AG09319 (cell line): ENCODE measurements at places on chromosomes 1 and 21.

- no peak for DNase-seq
Observed at GRCh38 chr1:171460018-171460620, 25.2 kb upstream of the PRRC2C start.

DNA sequence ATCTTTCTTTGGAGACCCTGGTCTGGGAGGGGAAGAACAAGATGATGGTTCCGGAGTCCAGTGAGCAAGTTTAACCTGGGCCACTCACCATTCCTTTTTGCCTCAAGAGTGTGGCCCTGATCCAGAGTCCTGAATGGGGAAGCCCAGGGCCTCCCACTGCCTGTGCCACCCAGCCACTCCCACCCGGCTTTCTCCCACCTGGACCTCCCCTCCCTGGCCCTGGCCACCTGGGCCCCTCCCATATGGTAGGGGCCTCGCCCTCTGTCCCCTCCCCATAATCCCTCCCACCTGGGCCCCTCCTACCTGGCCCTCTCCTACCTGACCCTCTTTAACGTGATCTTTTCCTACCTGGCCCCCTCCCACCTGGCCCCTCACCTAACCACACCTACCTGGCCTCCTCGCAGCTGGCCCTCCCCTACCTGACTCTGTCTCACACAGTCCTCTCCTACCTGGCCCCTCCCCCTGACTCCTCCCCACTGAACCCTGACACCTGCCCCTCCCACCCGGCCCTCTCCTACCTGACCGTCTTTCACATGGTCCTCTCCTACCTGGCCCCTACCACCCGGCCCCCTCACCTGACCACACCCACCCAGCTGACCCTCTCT, 220.7 kb upstream of the VAMP3 start:
- no peak for DNase-seq

- DNase-seq: no peak
Observed at GRCh38 chr1:29237852-29238619, 1.7 kb downstream of the PTPRU start.

- DNase-seq: no peak
Observed at GRCh38 chr1:87295445-87296110, 33.1 kb upstream of the LMO4 start.

DNA sequence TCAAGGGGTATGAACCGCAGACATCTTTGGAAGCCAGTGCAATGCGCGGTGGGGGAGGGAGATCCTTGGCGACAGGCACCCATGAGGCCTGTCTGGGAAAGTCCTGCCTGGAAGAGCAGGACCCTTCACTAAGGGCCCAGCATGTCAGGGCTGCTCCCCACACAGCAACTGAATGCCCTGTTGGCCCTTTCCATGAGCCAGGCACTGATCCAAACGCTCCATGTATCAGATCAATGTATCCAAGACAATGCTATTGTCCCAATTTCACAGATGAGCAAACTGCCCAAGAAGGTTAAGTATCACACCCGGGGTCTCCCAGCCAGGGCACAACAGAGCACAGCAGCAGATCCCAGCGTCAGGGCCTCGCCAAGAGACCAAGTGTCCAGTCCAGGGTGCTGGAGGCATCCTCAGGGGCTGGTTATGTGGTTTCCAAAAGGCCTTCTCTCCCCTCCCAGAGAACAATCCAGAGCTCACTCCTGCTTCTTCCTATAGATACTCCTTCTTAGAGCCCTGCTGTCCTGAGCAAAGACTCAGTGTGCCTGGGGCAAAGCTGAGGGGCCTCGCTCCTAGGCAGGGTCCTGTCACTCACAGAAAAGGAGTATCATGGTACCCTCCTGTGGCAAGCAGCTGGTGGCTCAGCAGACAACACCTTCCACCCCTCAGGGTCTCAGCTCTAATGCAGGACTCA, 328.0 kb downstream of the NPHP4 start:
- DNase-seq: no peak

GRCh38 chr1:7372477-7373120, 398.5 kb upstream of the VAMP3 start:
- DNase-seq: no peak

GRCh38 chr1:66275083-66275482, 258.9 kb upstream of the SGIP1 start:
- DNase-seq: no peak

- DNase-seq: no peak
Observed at GRCh38 chr1:54409156-54410142, 3.3 kb upstream of the SSBP3 start.

DNA sequence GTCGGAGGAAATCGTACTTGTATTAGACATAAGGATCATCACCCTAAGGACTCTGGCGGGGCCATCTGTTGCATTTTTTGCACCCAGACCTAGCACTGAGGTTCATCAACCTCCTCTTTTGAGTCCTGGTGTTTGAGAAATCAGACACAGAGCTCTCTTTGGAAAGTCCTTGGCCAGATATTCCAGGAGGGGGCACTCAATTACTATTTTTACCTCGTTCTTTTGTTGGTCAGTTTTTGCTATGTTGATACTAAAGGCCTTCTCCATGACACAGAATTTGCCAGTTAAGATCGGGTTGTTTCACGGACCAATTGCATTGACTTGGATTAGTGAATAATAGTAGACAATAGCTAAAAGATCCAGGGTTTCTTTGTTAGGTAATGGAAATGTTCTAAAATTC, 711.2 kb downstream of the KCNT2 start:
- no peak for DNase-seq

DNA sequence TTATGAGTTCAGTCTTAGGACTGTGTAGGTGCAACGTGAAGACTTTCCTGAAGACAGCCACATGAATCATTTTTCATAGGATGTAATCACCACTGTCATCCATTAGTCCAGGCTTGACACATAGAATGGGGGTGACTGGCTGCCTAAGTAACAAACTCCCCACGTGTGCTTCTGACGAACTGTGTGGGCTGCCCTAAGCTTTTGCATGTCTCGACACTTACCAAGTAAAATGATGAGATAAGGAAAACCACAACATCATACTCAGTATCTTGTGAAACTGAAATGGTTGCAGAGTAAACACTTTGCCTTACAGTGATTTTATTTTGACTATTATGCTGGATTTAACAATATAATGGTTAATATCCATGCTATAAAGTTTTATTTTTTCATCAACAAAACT, 19.5 kb downstream of the ERG start:
- DNase-seq: no peak

DNA sequence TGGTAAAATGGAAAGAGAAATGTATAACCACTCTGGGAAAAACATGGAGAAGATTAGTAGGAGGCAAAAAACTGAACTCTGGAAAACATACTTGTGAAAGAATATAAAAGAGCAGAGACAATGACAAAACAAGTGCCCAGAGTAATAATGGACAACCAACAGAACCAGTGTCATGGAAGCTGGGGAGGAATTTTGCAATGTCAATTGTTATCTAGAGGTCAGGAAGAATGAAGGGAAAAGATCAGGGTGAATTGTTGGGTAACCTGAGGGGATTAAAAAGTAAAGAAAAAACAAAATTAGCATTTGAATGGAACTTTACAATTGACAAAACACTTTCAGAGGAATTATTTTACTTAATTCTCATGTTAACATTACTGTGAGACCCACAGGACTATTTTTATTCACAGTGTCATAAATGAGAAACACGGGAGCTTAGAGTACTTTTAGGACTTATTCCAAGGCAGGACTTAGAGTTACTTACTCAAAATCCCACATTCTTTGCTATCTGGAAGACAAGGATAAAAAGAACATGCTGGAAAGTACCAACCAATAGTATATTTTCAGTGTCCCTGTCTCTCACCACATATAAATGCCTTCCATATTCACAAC, 19.5 kb downstream of the JAM2 start:
- no peak for DNase-seq

DNA sequence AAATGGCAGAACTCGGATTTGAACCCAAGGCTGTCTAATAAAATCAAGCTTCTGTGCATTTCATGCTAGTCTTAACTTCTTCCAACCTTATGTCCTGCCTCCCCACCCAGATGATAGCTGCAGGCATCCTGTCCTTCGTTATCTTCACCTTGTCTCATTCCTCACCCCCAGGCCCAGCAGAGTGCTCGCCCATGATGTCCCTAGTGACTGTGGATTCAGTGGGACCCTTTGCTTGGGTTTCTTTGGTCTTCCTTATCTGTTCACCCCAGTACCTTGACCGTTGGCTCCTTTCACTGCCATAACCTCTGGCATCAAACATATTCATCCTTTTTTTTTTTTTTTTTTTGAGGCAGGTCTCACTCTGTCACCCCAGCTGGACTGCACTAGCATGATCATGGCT, 5.6 kb upstream of the BSDC1 start:
- DNase-seq: no peak

- DNase-seq: no peak
Observed at GRCh38 chr1:232493869-232494268, 136.1 kb downstream of the SIPA1L2 start.

GRCh38 chr1:155858800-155859233, 550 bp upstream of the SYT11 start:
- DNase-seq: no peak

- no peak for DNase-seq
Observed at GRCh38 chr21:42001781-42002180, 8.4 kb downstream of the ZBTB21 start.

- peak; percentile 57 for DNase-seq
Observed at GRCh38 chr1:17027403-17027802, 15.7 kb upstream of the ATP13A2 start.

- DNase-seq: no peak
Observed at GRCh38 chr1:160359559-160360226, 7.2 kb upstream of the NHLH1 start.

DNA sequence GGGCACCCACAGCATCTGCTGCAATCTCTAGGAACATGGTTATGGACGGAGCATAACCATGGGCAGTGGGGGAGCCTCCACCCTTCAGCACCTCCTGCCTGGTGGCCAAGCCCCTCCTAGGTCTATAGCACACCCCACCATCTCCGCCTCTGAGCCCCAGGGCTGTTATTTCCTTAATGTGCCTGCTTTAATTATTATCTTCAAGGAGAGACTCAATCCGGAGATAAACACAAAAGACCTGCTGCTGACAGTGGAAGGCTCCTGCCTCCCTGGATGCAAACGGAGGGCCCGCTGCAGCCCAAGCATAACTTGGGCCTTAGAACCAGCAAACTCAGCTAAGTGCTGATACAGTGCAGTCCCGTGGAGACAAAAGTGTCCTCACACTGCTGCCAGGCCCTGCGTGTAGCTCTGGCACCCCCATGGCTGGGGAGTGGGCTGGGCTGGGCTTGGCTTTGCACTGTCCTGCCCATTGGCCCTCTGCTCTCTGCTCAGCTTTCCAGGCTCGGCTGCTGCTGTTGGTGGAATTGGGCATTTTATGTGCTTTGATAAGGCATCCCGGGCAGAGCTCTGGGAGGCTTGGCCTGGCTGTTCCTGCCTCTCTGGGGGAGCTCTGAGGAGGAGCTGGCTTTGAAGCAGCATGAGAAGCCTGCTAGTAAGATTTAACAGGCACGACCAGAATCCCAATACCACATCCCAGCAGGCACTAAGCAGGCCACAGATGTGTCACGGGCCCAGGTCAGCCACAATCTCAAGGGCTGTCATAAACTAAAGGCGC, 620.2 kb downstream of the PTPRU start:
- no peak for DNase-seq

- DNase-seq: no peak
Observed at GRCh38 chr1:1613509-1614082, 1.7 kb upstream of the MIB2 start.
